ENCODE measurements at places on chromosomes 12 and 14. TPM values are rescaled to one million over a fixed set of nuclear protein-coding genes. Genes with fewer than 3 reads are reported as not detected.
A peak's percentile ranks its signal among the peaks of the same experiment; 100 is the strongest.

Gene VASH1
- 14.3 TPM for total RNA-seq

Gene DDX11
- total RNA-seq, result 3.6 TPM

- no peak for DNase-seq
Measured at GRCh38 chr14:51351997-51352396, 112.0 kb downstream of the TMX1 start.

- no peak for DNase-seq
Measured at GRCh38 chr12:4116251-4117111, 157.1 kb upstream of the CCND2 start.

GRCh38 chr12:39442831-39443080 is 164 bp downstream of the KIF21A start:
- no peak for DNase-seq

DNA sequence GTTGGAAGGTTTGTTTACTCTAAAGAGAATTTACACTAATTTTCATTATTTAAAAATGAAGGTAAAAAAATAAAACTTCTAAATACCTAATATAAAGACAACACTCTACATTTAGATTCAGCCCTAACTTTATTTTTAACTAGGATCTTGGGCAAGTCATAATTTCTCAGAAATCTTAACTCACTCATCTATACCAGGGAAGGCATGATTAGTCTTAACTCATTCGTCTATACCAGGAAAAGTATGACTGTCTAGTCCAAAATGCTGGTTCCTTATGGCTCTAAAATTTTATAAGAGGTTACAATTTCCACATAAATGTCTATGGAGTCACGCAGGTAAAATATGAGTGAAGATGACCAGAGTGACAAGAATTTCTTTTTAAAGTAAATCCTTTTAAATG is 52.7 kb upstream of the POC1B start:
- no peak for DNase-seq

DNA sequence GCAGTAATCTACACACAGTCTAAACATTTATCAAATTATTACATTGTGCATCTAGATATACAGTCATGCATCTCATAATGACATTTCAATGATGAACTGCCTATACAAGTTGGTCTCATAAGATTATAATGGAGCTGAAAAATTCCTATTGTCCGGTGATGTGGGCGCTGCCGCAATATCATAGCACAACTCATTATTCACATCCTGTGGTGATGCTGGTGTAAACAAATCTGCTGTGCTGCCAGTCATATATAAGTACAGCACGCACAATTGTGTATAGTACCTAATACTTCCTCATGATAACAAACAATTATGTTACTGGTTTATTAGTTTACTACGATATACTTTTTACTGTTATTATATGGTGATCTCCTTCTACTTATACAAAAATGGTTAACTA is 768.8 kb upstream of the NOVA1 start:
- no peak for DNase-seq

DNA sequence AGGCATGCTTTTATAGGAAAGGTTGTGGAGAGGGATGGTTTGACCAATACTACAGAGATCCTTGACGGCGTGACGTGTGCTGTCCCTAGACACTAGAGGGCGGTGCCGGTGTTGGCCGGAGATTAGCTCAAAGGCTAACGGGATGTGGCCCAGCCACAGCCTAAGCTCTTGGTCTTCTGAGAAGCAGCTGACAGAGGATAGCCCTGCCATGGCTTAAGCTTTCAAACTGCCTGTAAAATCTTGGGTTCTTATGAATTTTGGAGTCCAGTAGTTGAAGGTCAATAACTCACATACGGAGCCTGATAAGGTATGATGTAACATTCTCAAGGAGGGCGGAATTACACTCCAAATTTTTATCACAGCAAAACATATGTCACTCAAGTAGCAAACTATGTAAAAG is 515.7 kb upstream of the ATXN7L3B start:
- DNase-seq, result peak; percentile 65

GRCh38 chr12:89732522-89732921 is 23.9 kb upstream of the ATP2B1 start:
- DNase-seq, result no peak

- DNase-seq, result no peak
Measured at GRCh38 chr12:43132291-43132690, 419.7 kb downstream of the ADAMTS20 start.

GRCh38 chr12:32139064-32139421 is 32.4 kb downstream of the BICD1 start:
- no peak for DNase-seq

DNA sequence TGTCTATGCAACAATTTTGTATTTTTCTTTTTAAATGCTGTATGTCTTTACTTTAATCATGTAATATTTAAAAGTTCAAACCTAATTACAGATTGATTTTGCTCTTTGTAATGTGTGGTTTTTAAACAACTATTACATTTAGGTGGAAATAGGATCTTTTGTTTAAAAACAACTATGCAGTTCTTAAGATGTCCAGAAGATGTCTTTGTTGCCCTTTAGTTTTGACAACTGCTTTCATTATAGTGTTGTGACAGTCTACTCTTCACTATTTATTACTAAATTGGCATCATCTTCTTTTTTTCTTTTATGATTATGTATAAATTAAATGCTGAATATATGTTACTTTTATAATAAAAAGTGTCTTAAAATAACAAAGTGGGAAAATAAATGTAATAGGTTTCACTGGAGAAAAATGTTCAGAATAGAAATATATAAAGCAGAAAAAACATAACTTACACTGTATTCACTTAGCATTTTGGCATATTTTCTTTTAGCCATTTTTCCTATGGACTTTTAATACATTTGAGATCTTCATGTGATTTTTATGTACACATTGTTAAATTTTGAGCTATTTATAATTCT is 27.1 kb upstream of the PCNX4 start:
- DNase-seq, result no peak

GRCh38 chr12:52728374-52728773 is 25.1 kb upstream of the KRT77 start:
- DNase-seq, result no peak
